Esophagus muscularis mucosa (tissue), 4 donors: ENCODE measurements at places on chromosomes 12 and 14.
A peak's percentile ranks its signal among the peaks of the same experiment; 100 is the strongest.

DNA sequence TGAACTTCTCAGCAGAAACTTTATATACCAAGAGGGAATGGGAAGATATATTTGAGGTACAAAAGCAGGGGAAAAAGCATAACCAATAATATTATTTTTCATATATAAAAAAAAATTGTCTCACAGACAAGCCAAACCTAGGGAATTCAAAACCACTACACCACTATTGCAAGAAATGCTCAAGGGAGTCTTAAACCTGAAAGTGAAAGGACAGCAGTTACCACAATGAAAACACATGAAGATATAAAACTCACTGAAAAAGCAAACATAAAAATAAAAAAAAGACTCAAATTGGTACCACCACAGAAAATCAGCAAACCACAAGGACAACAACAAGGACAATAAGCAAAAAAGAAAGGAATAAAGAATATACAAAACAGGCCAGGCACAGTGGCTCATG, 131.9 kb downstream of the CEP128 start:
- DNase-seq: no peak

- no peak for DNase-seq
These were observed 91.7 kb upstream of the PELI2 start for GRCh38 chr14:56026506-56026905.

DNA sequence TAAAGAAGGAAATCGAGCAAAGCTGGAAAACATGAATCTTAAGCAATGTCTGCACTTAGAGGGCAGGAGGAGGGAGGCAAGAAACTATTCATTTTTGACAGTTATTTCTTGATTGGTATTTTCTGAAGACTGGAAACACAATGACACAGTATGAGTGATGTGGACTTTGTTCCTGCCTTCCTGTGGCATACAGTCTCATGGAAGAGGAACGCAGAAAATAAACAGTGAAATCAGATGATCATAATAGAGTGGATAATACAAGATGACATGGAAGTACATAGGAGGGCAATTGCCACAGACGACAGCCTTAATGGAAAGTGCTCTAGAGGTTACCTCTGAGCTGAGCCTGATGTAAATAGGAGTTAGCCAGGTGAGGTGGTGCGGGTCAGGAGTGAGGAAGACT, 140.4 kb upstream of the MAX start:
- DNase-seq: no peak

- no peak for DNase-seq
These were observed 35.9 kb upstream of the PWP1 start for GRCh38 chr12:107649661-107650061.

GRCh38 chr12:116876151-116876869, 4.9 kb downstream of the HRK start:
- DNase-seq: no peak

- DNase-seq: no peak
These were observed 66.1 kb upstream of the BCAT1 start for GRCh38 chr12:25014961-25015360.

GRCh38 chr12:48775991-48776649, 12.8 kb downstream of the ADCY6 start:
- no peak for DNase-seq

DNA sequence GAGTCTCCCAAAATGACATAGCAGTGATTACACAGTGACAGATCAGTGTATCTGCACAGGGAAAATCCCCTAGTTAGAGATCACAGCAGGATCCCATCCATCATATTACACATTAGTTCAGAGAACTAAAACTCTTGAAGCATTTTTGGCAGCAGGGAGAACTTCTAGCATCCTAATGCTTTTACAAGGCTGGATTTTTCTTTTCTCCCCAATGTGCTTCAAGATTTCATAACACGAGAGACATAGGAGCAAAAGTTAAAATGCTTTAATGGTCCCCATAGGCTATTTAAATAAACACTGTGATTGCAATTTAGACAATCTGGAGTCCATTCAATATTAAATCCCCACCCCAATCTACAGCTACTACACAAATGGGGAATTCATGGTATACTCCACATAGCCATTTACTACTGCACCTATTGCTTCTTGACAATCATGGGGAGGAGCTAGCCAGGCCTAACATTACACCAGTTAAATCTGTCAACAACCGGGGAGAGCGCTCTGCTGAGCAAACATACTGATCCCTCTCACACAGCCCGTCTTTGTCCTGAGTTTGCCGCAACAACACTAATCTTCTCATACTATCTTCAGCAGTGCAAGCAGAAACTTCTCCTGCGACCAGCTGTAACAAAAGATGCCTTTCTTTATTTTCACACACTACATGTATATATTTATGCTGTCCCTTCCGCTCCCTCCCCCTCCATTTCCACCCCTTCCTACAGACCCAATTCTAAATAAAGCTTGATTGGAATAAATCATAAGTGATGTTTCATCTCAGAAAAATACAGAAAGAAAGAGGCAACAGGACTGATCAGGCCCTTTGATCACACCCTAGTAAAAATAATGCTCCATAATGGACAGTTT, 120.3 kb upstream of the SOX5 start:
- DNase-seq: no peak

- DNase-seq: peak; percentile 83
These were observed 59.8 kb downstream of the DIO3 start for GRCh38 chr14:101620821-101621785.

DNA sequence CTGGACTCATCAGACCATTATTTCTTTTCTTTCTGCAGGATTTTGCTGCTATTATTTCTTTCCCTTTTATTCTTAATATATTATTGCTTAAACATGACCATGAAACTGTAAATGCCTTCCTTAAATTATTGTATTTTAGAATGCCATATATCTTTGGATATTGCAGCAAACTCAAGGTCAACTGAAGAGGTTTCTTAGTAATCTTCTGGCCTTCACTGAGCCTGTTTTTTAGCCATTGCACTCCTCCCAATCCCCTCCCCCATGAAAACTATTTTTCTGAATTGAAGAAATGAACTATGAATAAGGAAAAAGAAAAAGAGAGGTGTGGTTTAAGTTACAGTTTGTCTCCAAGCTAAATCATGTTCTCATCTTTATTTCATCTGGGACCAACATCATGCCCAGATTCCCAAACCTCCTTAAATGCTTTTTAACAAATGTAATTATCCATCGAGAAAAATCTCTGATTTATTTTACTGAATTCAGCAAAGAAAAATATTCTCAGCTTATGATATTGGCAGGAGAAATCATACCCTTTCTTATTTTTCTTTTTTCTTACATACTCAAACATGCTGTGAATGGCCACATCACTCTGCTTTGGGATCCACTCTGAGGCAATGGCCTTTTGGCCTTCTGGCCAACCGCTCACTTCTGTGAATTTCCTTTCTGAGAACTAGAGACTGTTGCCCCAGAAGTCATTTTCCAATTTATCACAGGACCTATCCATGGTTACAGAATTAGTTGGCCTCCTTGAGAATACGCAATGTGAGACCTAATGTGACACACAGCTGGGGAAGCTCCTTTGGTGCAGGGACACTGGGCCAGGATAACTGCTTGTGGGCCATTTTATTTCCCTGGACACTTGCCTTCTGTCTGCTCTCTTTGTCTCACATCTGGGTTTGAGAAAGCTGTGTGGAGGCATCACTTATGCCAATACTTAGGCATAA, 50.9 kb downstream of the IGF1 start:
- DNase-seq: no peak

GRCh38 chr12:59282999-59283398, 312.8 kb upstream of the SLC16A7 start:
- DNase-seq: no peak

DNA sequence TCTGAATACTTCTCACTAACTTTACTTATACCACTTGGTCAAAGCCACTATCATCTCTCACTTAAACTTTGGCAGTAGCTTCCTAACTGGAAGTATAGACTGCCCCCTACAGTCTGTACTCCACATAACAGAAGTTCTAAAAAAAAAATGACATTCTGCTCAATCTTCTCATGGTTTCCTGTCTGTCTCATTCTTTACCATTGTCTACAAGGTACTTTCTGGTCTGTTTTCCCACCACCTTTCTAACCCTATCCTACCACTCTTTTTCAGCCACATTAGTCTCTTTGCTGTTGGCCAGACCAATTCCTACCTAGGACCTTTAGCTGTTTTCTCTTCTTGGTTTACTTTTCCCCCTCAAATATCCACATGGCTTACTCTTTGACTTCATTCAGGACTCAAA, 14.7 kb downstream of the CPSF6 start:
- no peak for DNase-seq

- no peak for DNase-seq
These were observed 192.6 kb upstream of the LHX5 start for GRCh38 chr12:113664224-113664681.

GRCh38 chr12:12983420-12984035, 16.5 kb downstream of the HEBP1 start:
- no peak for DNase-seq

DNA sequence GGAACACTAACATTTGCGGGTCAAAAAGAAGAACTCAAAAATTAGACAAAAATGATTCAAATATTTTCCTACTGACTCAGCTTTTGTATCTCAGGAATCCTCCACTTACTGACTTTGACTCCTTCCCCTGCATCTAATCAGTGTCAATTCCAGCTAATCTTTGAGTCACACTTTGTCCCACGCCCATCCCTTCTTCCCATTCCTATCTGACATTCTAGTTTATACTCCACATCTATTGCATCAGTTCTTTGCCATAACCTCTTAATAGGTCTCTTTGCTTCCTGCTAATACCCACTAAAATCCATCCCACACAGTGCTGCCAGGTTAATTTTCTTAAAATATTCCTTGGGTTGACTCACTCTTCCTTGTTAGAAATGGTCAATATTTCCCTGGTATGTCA, 19.1 kb downstream of the BBS10 start:
- DNase-seq: no peak

DNA sequence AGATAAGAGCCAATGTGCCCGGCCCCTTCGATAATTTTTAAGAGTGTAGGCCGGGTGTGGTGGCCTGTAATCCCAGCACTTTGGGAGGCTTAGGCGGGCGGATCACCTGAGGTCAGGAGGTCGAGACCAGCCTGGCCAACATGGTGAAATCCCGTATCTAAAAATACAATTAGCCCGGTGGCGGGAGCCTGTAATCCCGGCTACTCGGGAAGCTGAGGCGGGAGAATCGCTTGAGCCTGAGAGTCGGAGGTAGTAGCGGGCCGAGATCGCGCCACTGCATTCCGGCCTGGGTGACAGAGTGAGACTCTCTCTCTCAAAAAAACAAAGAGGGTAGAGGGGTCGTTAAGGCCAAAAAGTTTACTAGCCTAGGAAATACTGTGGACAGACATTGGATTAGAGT, 2.6 kb downstream of the KRAS start:
- DNase-seq: no peak

GRCh38 chr14:95686935-95687334, 709 bp downstream of the TCL1B start:
- no peak for DNase-seq

- DNase-seq: no peak
These were observed 209.0 kb upstream of the FBXO33 start for GRCh38 chr14:39641224-39641623.

GRCh38 chr12:59070322-59070933, 150.1 kb upstream of the LRIG3 start:
- DNase-seq: no peak

- DNase-seq: no peak
These were observed 30.4 kb downstream of the RTL1 start for GRCh38 chr14:100873096-100873482.

- DNase-seq: no peak
These were observed 13.3 kb downstream of the USP44 start for GRCh38 chr12:95538006-95538405.

GRCh38 chr14:82412545-82412944, 878.9 kb upstream of the SEL1L start:
- DNase-seq: no peak

GRCh38 chr12:40569626-40570179, 122.5 kb upstream of the CNTN1 start:
- no peak for DNase-seq

GRCh38 chr12:49950273-49951251, at the start of gene AQP2:
Gene AQP2 (plus strand): TSS chr12:49950737. CDS start chr12:49950831, 94 bp downstream.
- no peak for DNase-seq

GRCh38 chr12:65355461-65355860, 77.0 kb downstream of the MSRB3 start:
- DNase-seq: no peak

- no peak for DNase-seq
These were observed 3.0 kb upstream of the EP400 start for GRCh38 chr12:131946757-131947156.

DNA sequence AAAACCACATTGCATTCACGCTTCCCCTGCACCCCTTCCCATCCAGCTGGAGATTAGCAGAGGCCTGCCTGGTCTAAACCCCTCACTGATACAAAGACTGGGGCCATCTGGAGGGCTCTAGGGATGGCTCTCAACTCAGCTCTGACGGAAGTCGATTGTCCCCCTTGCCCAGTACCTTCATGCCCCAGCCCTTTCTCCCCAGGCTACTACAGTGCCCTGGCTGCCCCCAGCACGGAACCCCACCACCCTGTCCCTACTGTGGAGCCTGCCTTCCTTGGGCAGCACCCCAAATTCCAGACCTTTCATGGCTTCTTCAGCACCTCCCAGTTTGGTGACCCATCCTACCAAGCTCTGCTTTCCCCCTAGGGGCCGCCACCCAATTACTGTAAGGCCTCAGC, 25.6 kb downstream of the ZFP36L1 start:
- no peak for DNase-seq
